Epithelial cell of proximal tubule (primary cell): ENCODE measurements at places on chromosomes 2 and 18. TPM values are rescaled to one million over a fixed set of nuclear protein-coding genes. Genes with fewer than 3 reads are reported as not detected.

GRCh38 chr2:5330961-5331360 lies 361.2 kb upstream of the SOX11 start:
- DNase-seq, result no peak

GRCh38 chr2:221529943-221530652 lies 42.0 kb downstream of the EPHA4 start:
- no peak for DNase-seq

- no peak for DNase-seq
Measured at GRCh38 chr2:20588918-20589871, 61.7 kb downstream of the HS1BP3 start.

- no peak for DNase-seq
Measured at GRCh38 chr2:16625201-16625729, 40.4 kb downstream of the CYRIA start.

DNA sequence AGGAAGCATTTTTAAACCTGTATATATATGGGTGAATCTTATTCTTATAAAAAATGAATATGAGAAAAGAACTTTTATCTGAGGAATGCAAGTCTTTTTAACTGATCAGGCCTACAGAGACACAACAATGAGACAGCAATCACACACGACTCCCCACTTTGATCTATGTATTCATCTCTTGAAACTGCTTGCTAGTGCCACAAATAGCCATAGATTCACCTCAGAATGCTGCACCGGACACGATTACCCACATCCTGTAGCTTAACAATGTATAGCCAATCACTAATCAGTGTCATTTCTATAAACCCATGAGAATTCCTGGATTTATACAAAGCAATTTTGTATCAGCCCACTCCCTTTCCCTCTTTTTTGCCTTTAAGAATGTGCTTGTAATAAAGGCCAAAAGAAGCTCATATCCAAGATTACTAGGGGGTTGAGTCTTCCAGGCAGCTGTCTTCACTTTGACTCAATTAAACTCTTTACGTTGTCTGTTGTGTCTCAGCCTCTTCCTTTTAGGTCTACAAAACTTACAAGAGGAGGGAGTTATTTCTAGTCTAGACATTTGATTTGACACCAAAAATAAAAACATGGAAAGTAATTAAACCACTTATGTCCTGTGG lies 94.9 kb downstream of the MBD2 start:
- no peak for DNase-seq

- DNase-seq, result no peak
Measured at GRCh38 chr18:54910161-54910919, 48.9 kb downstream of the CCDC68 start.

GRCh38 chr2:239017491-239018098 lies 169.7 kb downstream of the TWIST2 start:
- DNase-seq, result no peak

GRCh38 chr2:49286045-49286444 lies 131.7 kb upstream of the FSHR start:
- DNase-seq, result no peak

DNA sequence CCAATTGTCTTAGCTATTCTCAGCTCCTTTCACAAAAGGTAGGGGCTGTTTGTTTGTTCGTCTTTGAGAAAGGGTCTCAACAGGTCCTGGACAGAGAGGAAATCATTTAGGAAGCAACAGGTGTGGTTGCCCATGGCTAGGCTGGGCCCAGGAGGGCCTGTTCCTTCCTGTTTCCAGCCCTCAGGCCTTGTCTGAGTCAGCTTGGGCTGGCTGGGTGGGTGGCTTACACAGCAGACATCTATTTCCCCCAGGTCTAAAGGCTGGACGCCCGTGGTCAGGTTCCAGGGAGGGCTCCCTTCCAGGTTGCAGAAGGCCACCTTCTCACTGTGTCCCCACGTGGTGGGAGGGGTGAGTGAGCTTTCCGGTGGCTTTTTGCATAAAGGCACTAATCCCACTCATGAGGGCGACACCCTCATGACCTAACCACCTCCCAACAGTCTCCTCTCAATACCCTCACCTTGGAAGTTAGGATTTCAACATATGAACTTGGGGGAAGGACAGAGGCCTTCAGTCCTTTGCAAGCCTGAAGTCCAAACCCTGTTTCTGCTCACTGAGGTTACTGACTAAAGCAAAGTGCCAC lies 45.5 kb downstream of the ARHGEF4 start:
- no peak for DNase-seq

GRCh38 chr2:237199577-237199976 lies 113.9 kb downstream of the COPS8 start:
- DNase-seq, result no peak

DNA sequence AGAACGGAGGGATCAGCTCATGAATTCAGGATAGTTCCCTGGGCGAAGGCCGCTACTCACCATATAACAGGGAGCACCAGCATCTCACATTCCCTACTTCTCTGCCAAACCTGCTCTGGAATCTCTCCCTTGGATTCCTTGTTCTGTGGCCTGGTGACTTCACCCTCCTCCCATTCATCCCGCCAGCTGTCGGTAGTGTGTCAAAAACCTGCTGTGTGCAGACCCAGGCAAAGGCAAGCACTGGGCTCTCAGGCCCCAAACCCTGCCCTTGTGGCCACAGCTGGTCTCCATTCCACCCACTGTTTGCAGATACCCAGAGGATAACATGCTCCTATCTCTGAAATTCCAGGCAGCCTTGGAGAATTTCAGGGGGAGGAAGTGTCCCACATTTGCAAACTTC lies 151.6 kb downstream of the CAPN13 start:
- DNase-seq, result no peak

DNA sequence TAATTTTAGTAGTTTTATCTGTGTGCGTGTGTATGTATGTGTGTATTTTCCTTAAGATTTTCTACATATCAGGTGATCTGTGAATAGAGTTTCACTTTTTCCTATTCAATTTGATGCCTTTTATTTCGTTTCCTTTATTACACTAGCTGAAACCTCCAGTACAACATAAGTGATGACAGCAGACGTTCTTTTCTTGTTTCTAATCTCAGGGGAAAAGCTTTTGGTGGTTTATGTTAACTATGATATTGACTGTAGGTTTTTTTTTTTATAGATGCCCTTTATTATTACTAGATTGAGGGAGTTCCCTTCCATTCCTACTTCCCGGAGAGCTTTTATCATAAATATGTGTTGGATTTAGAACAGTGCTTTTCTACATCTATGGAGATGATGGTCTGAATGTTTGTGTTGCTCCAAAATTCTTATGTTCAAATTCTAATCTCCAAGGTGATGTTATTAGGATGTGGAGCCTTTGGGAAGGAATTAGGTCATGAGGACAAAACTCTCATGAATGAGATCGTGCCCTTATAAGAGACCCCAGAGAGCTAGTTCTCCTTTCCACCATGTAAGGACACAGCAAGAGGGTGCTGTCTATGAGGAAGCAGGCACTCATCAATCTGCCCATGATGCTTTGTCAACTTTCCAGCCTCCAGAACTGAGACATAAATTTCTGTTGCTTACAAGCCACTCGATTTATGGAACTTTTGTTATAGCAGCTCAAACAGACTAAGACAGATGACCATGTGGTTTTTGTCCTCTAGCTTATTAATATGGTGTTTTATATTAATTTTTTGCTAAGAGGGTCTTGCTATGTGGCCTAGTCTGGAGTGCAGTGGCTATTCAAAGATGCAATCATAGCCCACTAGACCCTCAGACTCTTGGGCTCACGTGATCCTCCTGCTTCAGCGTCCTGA lies 5.9 kb upstream of the RHBDD1 start:
- no peak for DNase-seq

- no peak for DNase-seq
Measured at GRCh38 chr18:7177116-7177744, 53.7 kb upstream of the LRRC30 start.

Gene CYP27A1
- total RNA-seq, result 28.6 and 49.0 TPM in 2 replicates

Gene ORC2
- total RNA-seq, result 16.8 and 20.9 TPM in 2 replicates

Gene NPHP1
- 3.1 and 5.3 TPM in 2 replicates for total RNA-seq

Gene SIX2
- 0.06 and 3.1 TPM in 2 replicates for total RNA-seq

Gene TUBB8B
- total RNA-seq, result not detected in 2 replicates

Gene SOWAHC
- total RNA-seq, result 9.2 and 22.5 TPM in 2 replicates
